ENCODE measurements at places on chromosomes 5 and 9.

GRCh38 chr5:171367424-171368370 is 20.0 kb upstream of the NPM1 start:
- no peak for DNase-seq

DNA sequence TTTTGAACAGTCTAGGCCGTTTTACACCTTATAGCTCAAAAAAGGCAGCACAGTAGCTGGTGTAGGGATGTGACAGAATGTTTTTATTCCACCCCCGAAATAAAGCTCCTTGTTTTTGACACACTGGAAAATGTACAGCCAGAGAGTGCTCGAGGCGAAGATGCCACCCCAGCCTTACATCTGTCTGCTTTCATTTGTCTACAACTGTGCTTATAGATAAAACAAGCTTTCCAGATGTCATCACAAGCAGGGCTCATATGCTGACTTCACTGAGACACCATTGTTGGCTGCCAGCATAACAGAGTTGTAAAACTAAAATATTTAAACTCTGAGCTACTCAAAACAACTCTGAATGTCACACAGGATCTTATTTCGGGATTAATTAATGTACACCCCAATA is 386.3 kb downstream of the BNC2 start:
- no peak for DNase-seq

- DNase-seq = no peak
Observed at GRCh38 chr9:94806307-94806893, 79.9 kb downstream of the AOPEP start.

- no peak for DNase-seq
Observed at GRCh38 chr5:41650131-41650530, 139.7 kb upstream of the PLCXD3 start.

DNA sequence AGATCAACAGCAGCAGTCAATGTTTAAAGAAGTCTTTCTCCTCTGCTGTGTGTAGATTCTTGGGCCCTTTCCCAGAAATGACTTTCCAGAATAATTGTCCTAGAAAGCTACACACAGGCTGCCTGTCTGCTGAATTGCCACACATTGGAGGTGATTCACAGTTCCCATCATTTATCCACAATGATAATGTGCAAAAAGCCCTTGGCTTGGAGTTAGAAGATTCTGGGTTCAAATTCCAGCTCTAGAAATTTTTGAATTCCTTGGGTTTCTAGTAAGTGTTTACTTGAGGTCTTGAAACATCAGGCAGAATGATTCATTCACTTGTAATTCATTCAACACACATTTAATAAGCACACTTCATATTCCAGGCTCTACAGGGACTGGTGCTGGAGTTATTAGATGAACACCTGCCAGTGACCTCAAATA is 28.6 kb upstream of the EPB41L4B start:
- no peak for DNase-seq

- no peak for DNase-seq
Observed at GRCh38 chr5:151318850-151319732, 15.5 kb upstream of the SLC36A3 start.

- no peak for DNase-seq
Observed at GRCh38 chr9:81080900-81081299, 608.4 kb downstream of the TLE1 start.

GRCh38 chr9:89466451-89467277 is 31.2 kb downstream of the SEMA4D start:
- no peak for DNase-seq

GRCh38 chr5:96823900-96824380 is 16.2 kb upstream of the ERAP1 start:
- DNase-seq = no peak

GRCh38 chr5:39697881-39698280 is 273.1 kb upstream of the DAB2 start:
- DNase-seq = no peak

DNA sequence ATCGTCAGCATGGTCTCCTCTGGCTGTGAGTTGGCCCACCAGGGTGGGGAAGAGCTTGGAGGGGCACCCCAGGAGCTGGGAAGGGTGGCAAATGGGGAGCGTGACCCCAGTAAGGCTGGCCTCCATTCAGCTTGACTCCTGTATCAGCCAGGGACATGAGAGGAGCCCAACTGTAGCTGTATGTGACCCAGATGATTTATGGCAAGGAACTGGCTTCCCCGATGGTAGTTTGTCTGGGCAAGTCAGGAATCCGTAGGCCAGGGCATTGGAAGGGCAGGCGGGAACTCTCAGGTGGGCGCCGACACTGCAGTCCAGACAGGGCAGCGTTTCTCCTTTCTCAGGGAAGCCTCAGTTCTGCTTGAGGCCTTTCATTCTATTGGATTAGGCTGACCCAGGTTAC is 2.3 kb downstream of the SLC34A1 start:
- no peak for DNase-seq

- DNase-seq = no peak
Observed at GRCh38 chr9:121434969-121435368, 64.7 kb downstream of the GGTA1 start.

- no peak for DNase-seq
Observed at GRCh38 chr9:4055032-4055431, 244.8 kb downstream of the GLIS3 start.

DNA sequence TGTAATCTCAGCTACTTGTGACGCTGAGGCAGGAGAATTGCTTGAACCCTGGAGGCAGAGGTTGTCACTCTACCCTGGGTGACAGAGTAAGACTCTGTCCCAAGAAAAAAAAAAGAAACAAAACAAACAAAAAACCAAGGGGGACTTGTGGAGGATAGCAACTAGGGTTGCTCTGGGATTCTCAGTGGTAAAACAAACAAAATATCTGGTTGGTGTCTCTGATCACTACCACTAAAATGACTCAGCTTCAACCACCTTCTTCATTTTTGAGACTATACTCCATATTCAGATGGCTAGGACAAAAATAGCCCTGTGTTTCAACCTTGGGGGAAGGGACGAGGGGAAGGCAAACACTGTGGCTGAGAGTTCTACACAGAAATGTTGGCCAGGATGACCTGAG is 110.3 kb downstream of the ARRDC3 start:
- DNase-seq = no peak

- no peak for DNase-seq
Observed at GRCh38 chr5:148825716-148826052, 727 bp upstream of the ADRB2 start.

GRCh38 chr9:19281801-19282200 is 51.3 kb downstream of the DENND4C start:
- DNase-seq = no peak

GRCh38 chr9:117703537-117703936 is 666 bp upstream of the TLR4 start:
- DNase-seq = no peak

DNA sequence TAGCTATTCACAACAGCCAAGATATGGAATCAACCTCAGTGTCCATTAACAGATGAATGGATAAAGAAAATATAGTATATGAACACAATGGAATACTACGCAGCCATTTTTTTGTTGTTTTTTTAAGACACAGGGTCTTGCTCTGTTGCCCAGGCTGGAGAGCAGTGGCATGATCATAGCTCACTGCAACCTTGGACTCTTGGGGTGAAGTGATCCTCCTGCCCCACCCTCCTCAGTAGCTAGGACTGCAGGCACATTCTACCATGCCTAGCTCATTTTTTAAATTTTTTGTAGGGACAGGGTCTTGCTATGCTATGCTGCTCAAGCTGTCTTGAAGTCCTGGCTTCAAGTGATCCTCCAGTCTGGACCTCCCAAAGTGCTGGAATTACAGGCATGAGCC is 38.5 kb downstream of the CERT1 start:
- DNase-seq = no peak

GRCh38 chr5:167555565-167556166 is 735.8 kb upstream of the WWC1 start:
- peak; percentile 11 for DNase-seq

- DNase-seq = no peak
Observed at GRCh38 chr9:137113385-137114159, 961 bp downstream of the DPP7 start.

- no peak for DNase-seq
Observed at GRCh38 chr5:75648712-75649111, 37.5 kb downstream of the ANKDD1B start.

- no peak for DNase-seq
Observed at GRCh38 chr9:14432666-14433350, 118.9 kb upstream of the NFIB start.

DNA sequence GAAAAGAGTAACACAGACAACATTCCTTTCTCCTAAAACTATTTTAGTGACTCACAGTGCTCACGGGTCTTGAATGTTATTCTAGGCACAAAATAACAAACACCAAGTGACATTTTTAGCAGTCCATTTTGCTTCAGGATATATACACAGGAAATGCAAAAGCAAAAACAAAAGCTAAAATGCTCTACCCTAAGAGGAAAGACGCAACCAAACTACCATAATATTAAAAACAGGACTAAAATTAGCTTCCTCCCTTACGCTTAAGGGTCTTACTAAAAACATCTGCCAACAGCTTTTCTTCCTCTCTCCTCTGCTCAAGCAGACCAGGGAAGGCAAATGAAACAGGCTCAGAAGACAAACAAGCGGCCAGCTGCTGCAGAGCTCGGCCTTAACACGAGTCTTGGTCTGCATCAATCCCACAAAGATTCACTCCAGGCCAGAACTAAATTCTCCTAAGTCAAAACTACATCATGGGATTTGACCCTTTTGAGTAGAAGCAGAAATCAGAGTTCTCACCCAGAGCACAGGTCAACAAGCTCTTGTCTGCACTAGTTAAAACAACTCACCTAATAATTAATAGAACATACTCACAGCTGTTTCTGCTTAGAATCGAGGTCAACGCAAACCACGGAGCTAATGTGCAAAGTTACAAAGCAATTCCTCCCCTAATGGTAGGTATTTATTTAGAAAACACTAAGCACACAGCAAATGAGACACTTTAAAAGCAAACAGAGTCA is 62.3 kb downstream of the RAPGEF1 start:
- peak; percentile 39 for DNase-seq

DNA sequence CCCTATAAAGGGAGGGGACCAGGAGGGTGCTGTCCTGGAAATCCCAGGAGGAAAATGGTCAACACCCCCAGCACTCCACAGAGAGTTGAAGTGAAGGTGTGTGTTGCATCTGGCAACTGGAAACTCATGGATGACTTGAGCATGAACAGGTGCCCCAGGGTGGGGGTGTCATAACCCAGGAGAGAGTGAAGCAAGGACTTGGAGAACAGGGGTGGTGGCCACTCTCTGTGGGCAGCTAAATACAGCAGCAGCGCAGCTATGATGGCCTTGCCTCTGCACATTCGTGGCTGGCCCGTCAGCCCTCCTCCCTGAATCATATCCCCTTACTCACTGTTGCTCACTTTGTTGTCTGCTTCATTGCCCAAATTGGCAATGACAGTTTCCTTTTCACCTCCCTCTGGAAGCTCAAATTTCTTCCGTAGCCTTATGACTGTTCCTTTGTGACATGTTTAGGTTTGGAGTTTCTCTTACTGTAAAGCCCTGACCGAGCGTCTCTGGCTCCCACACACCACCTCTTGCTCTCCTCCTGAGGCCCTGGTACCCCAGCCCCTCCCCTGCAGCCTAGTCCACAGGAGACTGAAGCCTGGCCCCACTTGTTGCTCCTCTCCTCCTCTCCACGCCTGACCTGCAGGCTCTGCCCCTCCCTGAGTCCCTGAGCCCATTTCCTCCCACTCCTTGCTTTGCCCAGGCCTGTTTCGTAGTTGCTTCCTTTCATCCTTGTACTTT is 185.8 kb downstream of the CD180 start:
- no peak for DNase-seq

GRCh38 chr5:82931110-82931509 is 146.1 kb downstream of the TMEM167A start:
- no peak for DNase-seq

GRCh38 chr9:126613651-126614050 is at the start of gene LMX1B:
LMX1B (plus strand) TSS chr9:126613928; CDS start chr9:126614450, 522 bp downstream.
- peak; percentile 88 for DNase-seq

- no peak for DNase-seq
Observed at GRCh38 chr5:89343666-89344065, 460.7 kb upstream of the MEF2C start.

- no peak for DNase-seq
Observed at GRCh38 chr9:81390792-81391456, 298.4 kb downstream of the TLE1 start.

GRCh38 chr5:71907001-71907588 is 188.0 kb downstream of the CARTPT start:
- no peak for DNase-seq

GRCh38 chr5:155878991-155879575 is 447.9 kb upstream of the SGCD start:
- DNase-seq = no peak

DNA sequence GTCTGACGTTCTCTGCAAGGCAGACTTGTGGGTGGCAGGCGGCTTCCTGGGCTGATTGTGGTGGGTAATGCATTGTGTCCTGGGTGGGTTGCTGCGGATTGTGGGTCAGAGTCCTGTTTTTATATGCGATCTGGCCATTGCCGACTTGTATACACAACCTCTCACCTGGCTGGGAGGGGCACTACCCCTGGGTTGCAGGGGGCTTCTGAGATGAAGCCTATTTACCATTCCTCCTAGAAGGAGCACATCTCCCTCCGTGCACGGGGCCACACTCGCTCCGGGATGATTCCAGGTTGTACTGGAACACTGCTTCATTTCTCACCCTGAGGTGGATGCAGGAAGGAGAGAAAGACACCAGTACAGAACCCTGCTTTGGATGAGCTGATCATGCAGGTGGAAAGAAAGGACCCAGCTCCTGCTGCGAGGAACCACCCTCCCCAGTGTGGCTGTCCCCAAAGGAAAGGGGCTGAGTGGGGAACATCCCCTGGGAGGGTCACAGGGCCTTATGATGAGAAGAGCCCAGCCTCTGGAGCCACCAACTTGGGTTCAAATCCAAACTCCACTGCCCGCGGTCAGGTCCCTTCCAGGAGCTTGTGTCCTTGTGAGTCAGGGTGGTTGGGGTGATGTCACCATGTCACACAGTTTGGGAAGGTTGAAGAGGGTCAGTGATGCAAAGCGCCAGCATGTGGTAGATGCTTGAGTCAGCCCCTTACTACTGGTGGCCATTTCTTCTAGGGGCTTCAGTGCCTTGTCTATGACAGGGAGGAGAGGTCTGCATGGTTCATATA is 151.8 kb upstream of the COL5A1 start:
- DNase-seq = no peak

DNA sequence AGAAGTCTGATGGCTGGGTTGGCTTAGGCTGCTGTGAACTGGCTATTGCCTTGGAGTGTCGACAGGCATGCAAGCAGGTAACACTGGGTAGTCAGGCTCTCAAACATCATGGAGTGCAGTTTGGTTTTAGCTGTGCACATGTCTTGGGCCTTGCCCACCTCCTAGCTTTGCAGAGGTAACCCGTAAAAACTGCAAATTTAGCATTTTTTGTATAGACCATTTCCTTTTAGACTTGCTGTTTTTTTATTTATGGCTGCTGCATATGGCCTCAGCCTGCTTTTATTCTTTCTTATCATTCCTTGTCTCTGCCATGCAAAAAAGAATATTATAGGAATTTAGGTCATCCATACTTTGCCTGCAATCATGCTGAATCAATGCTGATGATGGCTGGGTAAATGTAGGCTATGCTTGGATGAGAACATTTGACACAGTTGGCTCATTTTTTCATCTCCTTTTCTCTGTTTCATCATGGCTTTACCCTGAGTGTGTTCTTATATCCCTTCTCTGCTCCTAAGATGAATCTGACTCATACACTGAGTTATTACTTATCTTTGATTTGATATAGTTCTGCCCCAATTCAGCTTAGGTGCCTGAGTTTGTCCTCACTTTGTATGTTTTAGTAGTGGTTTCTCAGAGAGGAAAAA is 27.2 kb downstream of the RECK start:
- DNase-seq = no peak

- DNase-seq = no peak
Observed at GRCh38 chr5:17723876-17724275, 89.6 kb downstream of the TAF11L14 start.

GRCh38 chr5:153818626-153819025 is 220.1 kb downstream of the FAM114A2 start:
- no peak for DNase-seq
